ENCODE measurements at places on chromosomes 13 and 19.

DNA sequence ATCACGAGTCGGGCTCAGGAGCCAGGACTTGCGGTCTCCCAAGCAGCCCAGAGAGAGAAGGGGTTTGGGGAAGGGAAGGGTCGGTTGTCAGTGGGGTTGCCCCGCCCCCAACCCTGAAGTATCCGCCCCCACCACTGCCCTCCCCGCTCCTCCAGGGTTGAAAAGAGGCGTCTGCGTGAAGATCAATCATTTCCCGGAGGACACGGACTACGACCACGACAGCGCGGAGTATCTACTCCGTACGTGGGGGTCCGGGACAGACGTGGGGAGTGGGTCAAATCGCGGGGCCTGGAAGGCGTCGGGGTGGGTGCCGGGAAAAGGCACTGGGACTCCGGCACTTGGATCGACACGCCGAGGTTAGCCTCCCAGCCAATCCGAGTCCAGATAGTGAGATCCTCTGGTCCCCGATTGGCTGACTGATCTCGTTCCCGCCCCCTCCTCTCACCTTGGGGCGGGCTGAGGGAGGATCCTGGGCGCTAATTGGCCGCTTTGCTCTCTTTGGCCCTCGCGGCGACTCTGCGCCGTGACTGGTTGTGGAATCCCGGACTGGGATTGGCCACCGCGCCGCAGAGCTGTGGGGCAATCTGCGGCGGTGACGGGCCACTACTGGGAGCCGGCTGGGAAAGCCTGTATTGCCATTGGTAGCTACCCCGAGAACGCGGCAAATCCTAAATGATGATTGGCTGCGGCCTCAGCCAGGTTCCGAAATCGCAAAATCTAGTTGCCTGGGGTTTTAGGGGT lies 13.3 kb upstream of the CACNG6 start:
- peak; percentile 45 for DNase-seq

DNA sequence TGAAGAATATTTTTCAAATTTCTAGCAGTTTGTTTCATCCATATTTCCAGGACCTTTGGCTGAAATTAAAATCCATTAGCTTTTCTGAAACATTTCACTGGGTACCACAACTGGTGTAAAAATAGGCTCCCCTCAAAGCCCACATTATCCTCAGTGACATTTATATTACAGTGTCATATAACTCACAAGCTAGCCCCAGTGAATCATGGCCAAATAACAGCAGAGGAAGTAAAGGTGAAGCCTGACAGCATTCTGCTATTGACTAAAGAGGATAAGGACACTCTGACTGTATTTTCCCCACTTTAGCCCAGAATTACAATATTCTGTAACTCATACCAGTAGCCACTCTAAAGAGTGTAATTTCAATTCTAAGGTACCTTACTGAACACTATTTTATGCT lies 21.9 kb downstream of the KCTD12 start:
- DNase-seq: peak; percentile 52

DNA sequence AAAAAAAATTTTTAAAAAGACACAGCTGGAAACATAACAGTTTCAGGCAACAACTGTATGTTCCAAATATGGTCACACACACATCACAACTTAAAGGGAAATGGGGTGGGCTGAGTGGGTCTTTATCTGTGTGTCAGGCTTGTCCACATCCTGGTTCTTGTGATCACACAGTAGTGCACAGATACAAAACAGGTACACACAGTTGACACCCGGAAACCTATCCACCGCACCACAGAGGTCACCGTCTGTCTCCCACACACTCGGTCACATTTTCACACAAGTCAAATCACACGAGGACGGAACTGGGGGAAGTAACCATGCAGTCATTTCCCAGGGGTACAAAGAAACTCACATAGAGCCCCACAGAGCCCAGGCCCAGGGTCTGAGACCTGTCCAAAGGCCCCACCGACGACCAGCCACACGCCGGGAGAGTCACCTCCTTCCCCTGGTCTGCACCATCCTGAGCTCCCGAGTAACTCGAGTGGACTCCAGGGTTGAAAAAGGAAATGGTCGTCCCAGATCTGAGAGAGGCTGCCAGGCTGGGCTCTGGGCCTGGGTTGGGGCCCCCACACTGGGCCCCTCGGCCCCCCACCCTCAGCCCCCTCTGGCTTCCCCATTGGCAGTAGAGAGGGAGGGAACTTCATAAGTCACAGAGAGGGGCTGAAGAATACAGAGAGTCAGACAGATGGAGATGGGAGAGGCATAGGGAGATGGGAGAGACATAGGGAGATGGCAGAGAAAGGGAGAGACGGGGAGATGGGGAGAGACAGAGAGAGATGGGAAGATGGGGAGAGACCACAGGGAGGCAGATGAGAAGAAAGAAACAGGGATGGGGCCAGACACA lies 1.3 kb upstream of the PPAN start:
- DNase-seq: no peak

- no peak for DNase-seq
Observed at GRCh38 chr13:95338905-95339304, 37.7 kb upstream of the ABCC4 start.

DNA sequence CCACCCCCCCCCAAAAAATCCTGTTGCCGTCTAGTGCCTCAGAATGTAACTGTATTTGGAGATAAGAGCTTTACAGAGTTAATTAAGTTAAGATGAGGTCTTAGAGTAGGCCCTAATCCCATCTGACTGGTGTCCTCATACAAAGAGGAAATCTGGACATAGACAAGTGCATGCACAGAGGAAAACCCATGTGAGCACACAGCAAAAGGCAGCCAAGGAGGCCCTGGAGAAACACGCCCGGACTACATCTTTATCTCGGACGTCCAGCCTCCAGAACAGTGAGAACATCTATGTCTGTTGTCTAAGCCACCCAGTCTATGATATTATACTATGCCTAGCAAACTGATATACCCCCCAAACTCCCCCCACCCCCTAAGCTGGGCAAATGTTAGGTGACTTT lies 193.8 kb downstream of the KATNAL1 start:
- DNase-seq: no peak

- DNase-seq: no peak
Observed at GRCh38 chr13:98460516-98460915, 116.4 kb downstream of the STK24 start.

GRCh38 chr13:109160357-109160756 lies 530.9 kb downstream of the MYO16 start:
- no peak for DNase-seq

DNA sequence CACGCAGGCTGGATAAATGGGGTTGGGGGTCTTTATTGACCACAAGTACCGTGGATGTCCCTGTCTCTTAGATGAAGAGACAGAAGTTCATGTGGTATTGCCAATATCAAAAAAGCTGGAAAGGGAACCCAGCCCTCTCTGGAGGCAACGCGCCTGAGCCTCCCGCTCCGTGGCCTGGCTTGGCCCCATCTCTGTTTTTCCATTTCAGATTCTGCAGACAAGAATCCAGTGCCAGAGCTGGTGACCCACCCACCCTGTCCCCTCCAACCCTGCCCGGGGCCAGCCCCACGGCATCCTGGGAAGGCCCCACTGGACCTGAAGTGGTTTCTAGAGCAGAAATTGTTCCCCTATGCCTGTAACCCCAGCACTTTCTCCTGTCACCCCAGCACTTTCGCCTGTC lies 57.7 kb downstream of the PTPRS start:
- DNase-seq: no peak

- no peak for DNase-seq
Observed at GRCh38 chr19:2081873-2082810, 14.0 kb downstream of the MOB3A start.

GRCh38 chr13:34349091-34349722 lies 531.3 kb downstream of the RFC3 start:
- peak; percentile 96 for DNase-seq

DNA sequence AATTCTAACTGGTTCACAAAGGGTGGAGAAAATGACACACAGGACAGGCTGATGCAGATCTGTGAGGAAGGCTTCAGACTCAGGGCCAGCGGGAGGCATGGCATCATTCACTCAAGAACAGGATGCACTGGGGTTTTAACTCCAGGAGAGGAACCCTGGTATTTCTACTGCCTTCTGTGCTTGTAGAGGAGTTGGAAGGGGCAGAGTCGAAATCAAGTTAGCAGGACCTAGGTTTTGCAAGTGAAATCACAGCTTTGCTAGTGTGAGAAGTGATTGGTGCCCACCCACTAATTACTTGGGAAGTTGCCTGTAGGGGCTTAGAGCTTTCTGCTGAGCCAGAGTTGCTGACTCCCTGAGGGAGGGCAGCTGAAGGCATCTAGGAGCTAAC lies 92.7 kb downstream of the AKAP11 start:
- DNase-seq: no peak

DNA sequence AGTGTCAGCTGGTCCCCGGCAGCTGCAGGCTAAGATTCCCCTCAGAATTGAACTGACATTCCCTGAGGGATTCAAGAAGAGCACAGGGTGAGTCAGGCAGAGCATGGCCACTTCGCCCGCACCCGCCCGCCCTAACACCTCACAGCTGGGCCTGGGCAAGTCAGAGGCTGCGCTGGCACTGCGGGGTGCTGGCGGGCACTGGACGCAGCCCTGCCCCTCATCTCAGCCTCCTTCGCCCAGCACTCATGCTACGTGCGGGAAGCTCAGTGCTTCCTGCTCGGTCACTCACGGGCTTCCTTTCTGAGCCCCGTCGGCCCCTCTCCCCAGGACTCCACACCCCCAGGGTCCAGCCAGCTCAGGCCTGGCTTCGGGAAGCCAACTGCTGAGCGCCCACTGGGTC lies 56.9 kb downstream of the MLLT1 start:
- peak; percentile 94 for DNase-seq

- DNase-seq: peak; percentile 52
Observed at GRCh38 chr13:112616586-112617362, 28.8 kb upstream of the TUBGCP3 start.

GRCh38 chr13:97904059-97904458 lies 49.4 kb upstream of the IPO5 start:
- DNase-seq: no peak

GRCh38 chr19:41424335-41425173 lies 2.6 kb downstream of the B3GNT8 start:
- DNase-seq: no peak

DNA sequence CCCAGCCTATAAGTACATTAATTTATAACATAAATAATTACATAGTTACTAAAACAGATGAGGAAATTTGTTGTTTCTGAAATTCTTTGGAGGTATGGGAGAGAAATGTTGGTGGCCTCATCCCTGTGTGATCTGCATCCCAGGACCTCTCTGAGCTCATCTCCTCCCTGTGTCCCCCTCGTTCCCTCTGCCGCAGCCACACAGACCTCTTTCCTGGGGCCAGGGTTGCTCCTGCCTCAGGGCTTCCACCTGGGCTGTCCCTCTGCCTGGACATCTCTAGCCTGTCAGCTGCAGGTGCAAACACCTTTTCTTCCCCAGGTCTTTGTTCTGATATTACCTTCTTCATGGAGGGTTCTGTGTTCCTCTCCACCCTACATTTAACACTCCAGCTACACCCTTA lies 3.9 kb downstream of the ZNF766 start:
- no peak for DNase-seq

- no peak for DNase-seq
Observed at GRCh38 chr19:2969104-2969504, 8.3 kb upstream of the TLE6 start.

- no peak for DNase-seq
Observed at GRCh38 chr19:16039545-16039944, 36.8 kb upstream of the TPM4 start.

- no peak for DNase-seq
Observed at GRCh38 chr19:35170359-35171061, 16.0 kb downstream of the FXYD5 start.

DNA sequence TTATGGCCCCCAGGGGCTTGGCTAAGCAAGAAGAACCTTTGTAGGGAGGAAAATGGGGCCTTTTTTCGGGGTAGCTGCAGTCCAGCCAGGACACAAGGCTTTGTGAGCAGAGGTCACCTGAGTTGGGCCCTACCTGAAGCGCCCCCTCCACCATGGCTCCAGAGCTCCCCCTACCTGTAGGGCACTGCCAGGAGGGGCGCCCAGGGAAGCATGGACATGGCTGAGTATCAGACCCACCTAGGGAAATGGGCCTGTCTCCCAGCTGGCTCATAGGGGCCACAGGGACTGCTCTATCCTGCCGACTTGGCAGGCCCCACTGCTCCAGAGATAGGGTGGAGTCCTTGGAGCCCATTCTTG lies 9.0 kb upstream of the CEBPA start:
- no peak for DNase-seq

GRCh38 chr13:41502673-41503072 lies 45.3 kb downstream of the RGCC start:
- DNase-seq: no peak

DNA sequence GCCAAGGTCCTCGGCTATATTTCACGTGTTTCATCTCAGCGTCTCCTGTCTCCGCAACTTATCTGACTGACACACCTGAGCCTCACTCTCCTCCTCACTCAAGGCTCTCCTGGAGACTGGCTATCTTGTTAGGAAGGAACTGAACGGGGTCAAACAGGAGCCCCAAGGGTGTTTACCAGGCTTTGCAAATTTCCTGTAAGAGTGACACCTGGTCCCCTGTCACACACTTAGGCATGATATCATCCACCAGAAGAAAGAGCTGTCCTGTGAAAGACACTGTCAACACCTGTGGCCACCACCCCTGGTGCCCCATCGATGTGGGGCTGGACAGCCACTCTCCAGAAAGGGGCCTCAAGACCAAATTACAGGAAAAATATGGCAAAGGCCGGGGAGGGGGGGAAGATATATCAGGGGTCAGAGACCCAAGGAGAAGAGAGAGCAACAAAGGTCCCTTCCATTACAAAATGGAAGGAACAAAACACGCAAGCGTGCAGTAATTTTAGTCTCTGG lies 2.9 kb downstream of the CD70 start:
- DNase-seq: no peak

- no peak for DNase-seq
Observed at GRCh38 chr19:49746206-49746958, 16.7 kb downstream of the TSKS start.

DNA sequence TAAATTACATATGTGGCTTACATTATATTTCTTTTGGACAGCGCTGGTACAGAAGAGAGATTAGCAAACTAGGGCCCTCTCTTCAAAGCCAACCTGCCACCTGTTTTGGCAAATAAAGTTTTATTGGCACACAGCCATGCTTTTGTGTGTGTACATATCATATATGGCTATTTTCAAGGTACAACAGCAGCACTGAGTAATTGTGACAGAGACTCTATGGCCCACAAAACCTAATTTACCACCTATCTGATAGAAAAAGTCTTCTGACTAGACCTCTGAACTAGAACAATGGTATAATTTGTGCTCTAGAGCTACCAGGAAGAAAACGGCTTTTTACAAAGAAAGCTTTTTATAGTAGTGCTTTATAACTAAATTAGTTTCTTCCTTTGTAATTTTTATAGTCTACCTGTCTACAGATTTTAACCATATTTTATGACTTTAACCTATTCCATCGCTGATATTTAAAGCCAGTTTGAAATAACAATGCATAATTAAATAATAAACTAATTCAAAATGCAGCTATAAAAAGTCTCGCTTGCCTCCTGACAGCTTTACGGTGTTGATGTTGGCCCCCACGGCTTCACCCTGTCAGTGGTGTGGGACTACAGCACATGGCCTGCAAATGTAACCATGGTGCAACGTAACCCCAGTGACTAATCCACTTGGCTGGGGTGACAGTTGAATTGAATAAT lies 17.7 kb upstream of the DPY19L3 start:
- DNase-seq: no peak

GRCh38 chr19:4369109-4369887 lies 25.9 kb downstream of the MPND start:
- peak; percentile 27 for DNase-seq
